ENCODE measurements at places on chromosomes 12 and 14.

- no peak for DNase-seq
Measured at GRCh38 chr12:52332381-52332780, 11.2 kb upstream of the KRT83 start.

DNA sequence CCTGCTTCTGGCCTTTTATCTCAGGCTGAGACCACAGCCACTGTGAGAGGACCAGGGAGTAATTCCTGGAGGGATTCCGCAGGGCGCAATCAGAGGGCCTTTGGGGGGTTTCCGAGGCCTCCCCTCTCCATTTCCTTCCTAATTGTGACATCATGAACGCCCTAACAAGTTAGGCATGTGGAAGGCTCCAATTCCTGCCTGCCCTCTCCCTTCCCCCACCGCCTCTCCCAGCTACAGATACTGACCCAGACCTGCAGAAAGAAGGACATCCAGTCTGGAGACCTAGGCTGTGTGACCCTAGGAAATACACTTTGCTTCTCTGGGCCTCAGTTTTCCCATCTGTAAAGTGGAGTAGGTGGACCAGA is 637.9 kb downstream of the MED13L start:
- DNase-seq: no peak

DNA sequence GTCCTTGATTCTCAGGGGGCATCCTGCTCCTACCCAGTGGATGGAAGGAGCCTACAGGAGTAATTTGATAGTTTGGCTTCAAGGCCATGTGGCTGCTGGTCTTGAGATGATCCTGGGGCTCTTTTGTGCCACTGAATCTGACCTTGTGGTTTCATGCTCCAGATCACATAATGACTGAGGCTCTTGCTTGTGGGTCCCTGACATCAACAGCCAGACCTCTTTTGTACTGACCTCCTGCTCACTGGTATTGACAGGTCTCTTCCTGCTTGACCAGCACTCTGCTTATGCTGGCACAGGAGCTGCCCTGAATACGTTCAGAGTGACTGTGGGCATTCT is 23.2 kb upstream of the JPH4 start:
- no peak for DNase-seq

- no peak for DNase-seq
Measured at GRCh38 chr14:33812601-33813000, 138.3 kb downstream of the EGLN3 start.

DNA sequence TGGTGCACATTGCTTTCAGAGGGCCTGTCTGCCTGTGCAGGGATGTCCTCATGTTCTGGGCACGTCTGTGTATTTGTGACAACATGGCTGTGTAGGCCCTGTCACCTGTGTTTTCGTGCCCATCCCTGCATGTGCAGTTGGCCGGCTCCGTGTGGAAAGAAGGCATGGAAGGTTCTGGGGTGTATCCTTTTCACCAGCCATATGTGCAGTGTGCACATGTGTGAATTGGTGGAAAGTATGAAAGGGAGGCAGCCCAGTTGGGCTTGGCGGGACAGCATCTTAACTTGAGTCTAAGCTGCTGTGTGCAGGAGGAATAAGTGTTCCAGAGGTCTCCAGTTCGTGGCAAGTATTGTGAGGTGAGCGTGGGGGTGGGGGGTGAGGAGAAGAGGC is 669 bp downstream of the TSPAN11 start:
- no peak for DNase-seq

DNA sequence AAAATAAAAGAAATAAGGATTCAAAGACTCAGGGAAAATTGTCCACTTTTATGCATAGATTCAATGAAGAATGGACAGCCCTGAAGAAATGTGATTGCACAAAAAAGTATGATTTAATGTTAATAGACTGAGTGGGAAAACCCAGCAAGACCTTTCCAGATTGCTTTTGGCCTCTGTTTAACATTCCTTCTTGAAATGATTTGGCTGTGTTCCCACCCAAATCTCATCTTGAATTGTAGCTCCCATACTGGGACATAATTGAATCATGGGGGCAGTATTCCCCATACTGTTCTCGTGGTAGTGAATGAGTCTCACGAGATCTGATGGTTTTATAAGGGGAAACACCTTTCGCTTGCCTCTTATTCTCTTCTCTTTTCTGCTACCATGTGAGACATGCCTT is 1316.9 kb upstream of the SEL1L start:
- DNase-seq: no peak

- no peak for DNase-seq
Measured at GRCh38 chr14:51202914-51203665, 37.0 kb upstream of the TMX1 start.

GRCh38 chr14:96852823-96853422 is 55.7 kb downstream of the VRK1 start:
- peak; percentile 81 for DNase-seq

Data from cardiac fibroblast (primary cell).